ENCODE measurements at places on chromosomes 13 and 19.

DNA sequence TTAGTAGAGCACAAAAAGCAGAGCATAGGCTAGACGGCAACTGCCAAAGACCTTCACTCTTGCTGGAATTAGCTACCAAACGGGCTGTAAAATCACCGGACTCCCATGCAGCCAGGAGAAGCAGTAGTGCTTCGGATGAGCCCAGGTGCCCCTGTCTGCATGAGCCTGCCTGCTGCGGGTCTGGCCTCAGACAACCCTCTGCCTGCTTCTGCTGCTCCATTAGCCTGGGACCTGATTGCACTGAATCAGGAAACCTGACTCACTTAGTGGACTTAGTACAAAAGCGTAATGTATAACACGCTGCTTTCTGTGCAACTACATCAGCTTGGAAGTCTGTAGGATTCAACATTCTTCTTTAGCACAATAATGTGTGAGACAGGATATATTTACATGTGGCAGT lies 170.0 kb downstream of the LMO7 start:
- no peak for DNase-seq

GRCh38 chr19:4870025-4870700 lies 2.7 kb upstream of the PLIN3 start:
- DNase-seq = no peak

- no peak for DNase-seq
Measured at GRCh38 chr19:12785431-12786031, 5.8 kb upstream of the JUNB start.

DNA sequence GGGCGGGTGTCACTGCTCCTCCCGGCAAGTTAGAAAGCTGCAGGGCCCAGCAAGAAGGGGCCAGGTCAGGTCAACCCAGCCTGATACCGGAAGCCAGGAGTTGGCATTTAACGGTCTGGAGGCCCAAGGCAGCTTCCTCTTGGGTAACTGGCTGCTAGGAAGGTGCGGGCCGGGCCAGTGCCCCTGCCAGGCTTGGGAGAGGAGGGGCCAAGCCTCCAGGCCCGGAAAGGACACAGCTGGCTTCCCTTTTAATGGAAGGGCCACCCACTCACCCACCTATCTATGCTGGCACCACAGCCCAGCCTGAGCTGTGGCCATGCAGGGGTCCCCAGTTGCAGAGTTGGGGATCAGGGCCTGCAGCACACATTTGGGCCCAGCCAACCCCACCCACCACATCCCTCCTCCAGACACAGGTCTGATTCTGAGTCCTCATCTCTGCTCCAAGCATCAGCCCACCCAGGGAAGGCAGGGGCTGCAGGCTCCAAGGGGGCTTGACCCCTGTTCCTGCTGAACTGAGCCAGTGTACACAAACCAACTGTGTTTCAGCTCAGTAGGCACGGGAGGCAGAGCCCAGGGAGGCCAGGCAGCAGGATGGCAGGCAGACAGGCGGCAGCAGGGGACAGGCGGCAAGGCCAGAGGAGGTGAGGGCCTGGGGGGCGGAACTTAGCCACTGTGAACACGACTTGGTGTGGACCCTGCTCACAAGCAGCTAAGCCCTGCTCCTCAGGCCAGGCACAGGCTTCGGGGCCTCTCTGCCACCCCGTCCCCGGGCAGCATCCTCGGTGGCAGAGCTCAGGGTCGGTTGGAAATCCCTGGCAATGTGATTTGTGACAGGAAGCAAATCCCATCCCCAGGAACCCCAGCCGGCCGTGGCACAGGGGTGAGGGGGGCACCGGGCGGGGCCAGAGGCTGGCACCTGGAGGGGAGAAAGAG lies 40.8 kb downstream of the ZSWIM4 start:
- no peak for DNase-seq

DNA sequence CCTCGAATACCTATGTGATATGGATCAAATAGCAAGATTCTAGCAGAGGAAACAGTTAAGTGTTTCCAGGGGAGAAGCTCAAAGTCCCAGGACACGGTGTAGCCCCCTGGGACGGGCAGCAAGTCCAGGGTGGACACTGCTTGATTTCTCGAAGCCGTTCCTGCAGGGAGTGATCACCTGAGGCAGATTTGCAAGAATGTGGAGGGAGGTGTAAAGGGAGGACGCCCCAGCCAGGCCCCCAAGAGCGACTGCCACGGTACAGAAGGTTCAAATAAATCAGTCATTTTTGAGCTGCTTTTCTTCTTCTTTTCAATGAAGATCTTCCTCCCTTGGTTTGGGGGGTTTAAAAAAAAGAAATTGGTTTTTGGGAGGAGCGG lies 41.4 kb downstream of the KLF2 start:
- no peak for DNase-seq

DNA sequence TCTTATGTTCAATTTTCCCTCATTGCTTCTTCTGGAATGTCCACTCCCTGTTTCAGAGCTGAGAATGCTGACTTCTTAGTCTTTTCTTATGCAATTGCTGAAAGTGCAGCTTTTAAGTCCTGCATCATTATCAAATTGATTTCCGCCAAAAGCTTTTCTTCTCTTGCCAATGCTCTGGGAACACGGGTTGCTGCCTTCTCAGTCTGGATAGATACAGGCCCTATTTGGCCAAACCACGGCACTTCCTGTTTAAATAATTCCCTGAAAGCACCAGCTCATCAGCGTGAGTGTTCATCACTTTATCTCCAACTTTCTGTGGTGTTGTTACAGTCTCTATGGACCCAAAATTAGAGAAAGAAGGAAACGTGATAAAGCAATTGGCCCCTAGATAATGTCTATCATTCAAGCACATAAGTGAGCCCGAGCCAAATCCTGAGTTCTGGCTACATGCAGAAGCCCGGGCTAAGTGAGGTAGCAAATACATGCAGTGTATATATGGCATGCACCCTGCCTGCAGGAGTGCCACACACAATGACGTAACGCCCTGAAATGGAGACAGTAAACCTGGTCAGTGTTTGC lies 85.7 kb downstream of the CYSLTR2 start:
- no peak for DNase-seq

DNA sequence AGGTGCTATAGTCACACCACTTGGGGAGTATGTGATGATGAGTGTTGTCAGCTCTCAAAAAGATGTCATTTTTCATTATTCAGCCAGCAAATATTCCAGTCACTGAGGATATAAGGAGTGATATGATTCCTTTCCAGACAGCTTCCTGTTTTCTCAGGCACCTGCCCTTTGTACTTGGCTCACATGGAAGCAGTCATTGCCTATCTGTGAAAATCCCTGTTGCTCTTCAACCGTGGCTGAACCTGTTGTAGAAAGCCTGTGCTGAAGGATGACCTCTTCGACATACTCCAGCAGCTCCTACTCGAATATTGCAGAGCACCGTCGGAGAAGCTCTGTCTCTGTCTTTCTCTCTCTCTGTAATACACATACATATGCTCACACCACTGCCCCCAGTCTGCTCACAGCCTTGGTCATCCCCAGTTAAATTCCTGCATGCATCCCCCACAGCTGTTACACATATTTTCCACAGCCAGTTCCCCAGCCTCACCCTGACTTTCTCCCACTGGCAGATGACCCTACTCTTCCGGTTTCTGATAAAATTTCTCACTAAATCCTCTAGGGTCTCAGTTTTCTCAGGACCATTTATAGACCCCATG lies 204.2 kb upstream of the ARGLU1 start:
- no peak for DNase-seq

- peak; percentile 31 for DNase-seq
Measured at GRCh38 chr19:46487802-46488445, 7.7 kb downstream of the PNMA8B start.

- peak; percentile 50 for DNase-seq
Measured at GRCh38 chr13:49585220-49586157, at the start of gene RCBTB1. TSS of gene RCBTB1 (minus strand) at chr13:49585558. CDS start at chr13:49567279, 18,279 bp downstream.

DNA sequence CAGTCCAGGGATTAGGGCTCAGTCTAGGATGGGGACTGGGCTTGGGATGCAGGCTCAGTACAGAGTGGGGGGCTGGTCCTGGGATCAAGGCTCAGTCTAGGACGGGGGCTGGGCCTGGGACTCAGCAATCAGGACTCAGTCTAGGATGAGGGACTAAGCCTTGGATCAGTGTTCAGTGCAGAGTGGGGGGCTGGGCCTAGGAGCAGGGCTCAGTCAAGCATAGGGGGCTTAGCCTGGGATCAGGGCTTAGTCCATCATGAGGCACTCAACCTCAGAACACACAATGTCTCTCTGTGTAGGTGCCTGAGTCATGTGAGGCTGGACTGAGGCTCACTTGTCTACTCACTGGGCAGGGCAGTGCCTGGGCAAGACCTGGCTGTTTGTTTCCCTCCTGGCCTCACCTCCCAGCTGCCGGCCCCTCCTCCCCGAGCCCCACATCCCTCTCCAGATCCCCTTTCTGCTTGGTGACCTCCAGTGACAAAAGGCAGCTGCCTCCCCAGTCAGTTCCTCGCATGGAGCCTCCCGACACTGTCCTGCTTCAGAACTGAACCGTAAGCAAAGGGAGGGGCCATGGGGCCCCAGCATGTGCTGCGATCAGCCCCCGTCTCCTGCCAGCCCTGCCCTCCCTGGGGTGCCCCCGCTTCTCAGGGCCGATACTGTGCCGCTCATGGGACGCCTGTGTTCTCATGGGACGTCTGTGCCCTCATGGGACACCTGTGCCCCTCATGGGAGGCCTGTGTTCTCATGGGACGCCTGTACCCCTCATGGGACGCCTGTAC lies 6.5 kb upstream of the S1PR4 start:
- no peak for DNase-seq

DNA sequence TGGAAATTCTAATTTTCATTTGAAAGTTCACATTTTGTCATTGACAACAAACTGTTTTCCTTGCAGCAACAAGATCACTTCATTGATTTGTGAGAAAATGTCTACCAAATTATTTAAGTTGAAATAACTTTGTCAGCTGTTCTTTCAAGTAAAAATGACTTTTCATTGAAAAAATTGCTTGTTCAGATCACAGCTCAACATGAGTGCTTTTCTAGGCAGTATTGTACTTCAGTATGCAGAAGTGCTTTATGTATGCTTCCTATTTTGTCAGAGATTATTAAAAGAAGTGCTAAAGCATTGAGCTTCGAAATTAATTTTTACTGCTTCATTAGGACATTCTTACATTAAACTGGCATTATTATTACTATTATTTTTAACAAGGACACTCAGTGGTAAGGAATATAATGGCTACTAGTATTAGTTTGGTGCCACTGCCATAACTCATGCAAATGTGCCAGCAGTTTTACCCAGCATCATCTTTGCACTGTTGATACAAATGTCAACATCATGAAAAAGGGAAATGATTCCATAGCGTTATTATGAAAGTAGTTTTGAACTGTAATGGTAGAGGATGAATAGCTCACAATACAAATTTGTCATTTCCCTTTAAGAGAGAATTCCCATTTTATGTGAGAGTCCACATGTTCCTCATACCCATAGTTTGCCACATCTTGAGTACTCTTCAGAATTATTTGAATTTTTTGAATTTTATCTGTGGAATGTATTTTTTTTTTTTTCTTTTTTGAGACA lies 2.6 kb downstream of the BRCA2 start:
- no peak for DNase-seq

GRCh38 chr13:22256111-22256639 lies 585.3 kb downstream of the FGF9 start:
- DNase-seq = no peak

GRCh38 chr13:105990256-105990958 lies 545.1 kb downstream of the EFNB2 start:
- no peak for DNase-seq

DNA sequence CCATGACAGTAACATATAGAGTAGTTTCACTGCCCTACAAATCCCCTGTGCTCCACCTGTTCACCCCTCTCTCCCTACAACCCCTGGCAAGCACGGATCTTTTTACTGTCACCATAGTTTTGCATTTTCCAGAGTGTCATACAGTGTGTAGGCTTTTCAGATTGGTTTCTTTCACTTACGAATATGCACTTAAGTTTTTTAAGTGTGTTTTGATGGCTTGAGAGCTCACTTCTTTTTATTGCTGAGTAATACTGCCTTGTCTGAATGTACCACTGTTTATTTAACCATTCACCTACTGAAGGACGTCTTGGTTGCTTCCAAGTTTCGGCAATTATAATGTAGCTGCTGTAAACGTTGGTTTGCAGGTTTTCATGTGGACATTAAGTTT lies 175.1 kb downstream of the ITGBL1 start:
- peak; percentile 46 for DNase-seq

DNA sequence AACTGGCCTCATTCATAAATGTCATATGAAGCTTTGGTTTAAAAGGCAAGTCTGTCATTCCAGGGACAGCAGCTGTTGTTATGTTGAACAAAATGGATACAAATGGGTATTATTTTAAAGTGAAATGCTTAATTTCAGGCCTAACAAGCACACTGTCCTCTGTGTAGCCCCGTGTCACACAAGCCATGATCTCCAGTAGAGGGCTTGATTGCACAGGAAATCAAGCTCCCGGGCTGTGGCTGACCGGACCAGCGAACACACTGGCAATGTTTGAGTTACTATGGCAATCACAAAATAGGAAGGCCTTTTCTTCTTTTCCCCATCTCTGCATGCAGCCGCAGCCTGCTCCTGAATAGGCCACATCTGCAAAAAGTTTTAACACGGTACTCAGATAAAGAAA lies 64.0 kb upstream of the GSX1 start:
- DNase-seq = no peak

DNA sequence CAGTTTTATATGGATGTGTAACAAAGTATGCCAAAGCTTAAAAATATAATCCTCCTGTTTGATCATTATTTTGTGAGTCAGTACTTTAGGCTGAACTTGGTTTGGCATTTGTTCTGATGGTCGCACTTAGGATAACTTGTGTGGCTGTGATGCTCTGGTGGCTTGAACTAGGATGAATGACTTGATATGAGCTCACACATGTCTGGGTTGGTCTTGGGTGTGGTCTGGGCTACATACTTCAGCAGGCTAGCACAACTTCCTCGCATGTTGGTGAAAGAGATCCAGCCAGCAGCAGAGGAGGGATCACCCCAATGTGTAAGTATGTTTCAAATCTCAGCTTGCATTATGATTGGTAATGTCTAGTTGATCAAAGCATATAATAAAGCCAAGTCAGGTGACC lies 969.1 kb upstream of the PCDH9 start:
- DNase-seq = no peak

DNA sequence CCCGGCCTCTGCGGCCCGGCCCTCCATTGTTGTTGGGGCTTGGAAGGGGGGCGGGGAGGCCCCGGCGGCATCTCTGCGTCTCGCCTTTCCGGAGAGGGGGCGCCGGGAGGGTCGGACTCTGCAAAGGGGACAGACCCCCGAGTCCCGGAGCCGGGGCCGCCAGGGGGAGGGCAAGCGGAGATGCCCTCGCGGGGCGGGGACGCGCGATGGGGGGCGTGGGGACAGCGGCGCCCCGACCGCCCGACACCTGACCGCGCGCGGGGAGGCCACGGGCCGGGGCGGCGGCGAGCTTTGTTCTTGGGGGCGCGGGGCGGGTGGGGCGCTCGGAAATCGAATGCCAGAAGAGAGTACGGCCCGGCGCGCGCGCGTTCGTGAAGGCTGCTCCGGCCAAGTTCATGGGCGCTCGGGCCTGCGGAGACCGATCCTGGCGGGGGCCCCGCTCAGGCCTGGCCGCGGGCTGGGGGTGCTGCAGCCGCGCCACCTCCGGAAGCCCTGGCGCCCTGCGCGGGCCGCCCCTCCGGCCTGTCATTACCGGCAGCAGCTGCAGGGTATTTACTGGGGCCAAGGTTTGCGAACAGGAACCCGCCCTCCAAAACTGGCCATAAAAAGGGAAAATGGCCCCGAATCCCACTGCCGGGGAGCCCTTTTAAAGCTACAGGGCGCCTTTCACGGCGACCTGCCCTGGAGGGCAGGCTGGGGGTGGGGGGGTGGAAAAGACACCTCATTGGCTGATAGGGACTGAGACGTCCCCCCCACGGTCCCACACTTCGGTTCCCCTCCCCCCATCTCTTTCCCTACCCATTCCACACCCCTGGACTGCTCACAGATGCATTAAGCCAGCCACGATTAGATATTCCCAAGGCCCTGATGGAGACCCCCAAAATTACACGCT lies 11.1 kb upstream of the NANOS3 start:
- DNase-seq = no peak

Data from SHP77 (cell line).